Fibroblast of skin of back (primary cell): ENCODE measurements at places on chromosomes 6 and 20.

GRCh38 chr6:106502559-106502958 is 126.7 kb downstream of the RTN4IP1 start:
- no peak for DNase-seq

GRCh38 chr6:40504274-40504673 is 82.9 kb downstream of the LRFN2 start:
- no peak for DNase-seq

DNA sequence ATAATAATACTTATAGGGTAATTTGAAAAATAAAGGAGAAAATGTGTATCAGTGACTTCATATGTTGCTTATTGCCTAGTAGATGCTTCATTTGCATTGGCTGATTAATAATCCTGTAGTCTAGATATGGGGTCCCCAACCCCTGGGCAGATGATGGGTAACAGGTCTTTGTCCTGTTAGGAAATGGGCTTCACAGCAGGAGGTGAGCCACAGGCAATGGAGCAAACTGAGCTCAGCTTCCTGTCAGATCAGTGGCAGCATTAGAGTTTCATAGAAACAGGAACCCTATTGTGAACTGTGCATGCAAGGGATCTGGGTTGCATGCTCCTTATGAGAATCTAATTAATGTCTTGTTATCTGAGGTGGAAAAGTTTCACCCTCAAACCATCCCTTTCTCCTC is 1049.5 kb upstream of the EPHA7 start:
- no peak for DNase-seq

DNA sequence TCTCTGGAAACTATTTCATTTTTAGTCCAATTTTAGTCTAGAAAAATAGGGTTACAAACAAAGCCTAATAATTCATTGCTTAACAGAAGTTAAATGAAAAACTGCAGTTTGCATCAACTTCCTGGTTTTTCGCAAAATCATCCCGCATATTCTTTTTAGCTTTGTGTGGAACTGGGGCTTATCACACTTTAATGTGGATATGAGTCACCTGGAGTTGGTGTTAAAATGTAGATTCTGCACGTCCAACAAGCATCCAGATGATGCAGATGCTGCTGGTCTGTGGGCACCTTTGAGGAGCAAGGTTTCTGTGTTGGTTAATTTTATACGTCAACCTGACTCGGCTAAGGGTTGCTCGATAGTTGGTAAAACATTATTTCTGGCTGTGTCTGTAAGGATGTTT is 126.1 kb downstream of the PLCB4 start:
- no peak for DNase-seq

DNA sequence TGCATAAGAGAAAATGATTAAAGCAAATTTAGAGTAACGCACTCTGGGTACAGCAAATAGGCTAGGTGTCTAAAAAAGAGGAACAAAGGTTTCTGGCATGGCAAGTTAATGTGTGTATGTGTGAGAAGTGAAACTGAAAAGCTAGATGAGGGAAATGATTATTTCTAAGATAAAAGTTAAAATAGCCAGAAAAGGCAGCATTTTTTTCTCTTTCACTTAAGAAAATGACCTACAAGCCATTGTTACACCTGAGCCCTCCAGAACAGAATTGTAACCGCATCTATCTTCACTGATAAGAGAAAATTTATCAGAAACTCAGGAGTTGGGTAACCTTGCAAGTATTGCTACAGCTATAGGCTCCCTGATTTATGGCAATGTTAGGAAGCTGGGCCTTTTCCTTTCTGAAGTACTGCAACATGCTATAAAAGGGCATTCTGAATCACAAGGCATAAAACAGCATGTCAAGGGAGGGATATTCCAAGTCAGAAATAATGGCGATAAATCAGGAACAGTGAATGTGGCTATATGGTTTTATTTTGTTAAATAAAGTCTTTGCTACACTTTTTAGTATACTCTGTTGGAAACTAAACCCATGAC is 395.3 kb downstream of the TBC1D32 start:
- DNase-seq: no peak

DNA sequence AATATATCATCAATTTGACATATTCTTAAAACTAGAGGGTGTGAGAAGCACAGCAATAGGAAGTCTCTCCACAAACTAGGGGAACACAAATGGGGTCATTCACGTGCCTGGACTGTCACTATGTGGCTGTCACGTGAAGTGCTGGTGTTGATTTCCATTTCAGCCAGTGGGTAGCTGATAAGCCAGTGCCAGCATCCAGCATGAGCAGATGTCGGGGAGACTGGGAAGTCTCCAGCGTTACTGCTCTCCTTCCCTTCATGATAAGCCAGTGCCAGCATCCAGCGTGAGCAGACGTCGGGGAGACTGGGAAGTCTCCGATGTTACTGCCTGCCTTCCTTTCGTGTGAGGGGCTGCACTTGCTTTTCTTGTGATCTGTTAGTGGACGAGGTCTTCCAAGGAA is 5.6 kb upstream of the SLC17A9 start:
- no peak for DNase-seq

- DNase-seq: no peak
Measured at GRCh38 chr6:113128661-113129060, 728.5 kb upstream of the MARCKS start.

- no peak for DNase-seq
Measured at GRCh38 chr20:39532205-39532604, 570.1 kb downstream of the DHX35 start.

DNA sequence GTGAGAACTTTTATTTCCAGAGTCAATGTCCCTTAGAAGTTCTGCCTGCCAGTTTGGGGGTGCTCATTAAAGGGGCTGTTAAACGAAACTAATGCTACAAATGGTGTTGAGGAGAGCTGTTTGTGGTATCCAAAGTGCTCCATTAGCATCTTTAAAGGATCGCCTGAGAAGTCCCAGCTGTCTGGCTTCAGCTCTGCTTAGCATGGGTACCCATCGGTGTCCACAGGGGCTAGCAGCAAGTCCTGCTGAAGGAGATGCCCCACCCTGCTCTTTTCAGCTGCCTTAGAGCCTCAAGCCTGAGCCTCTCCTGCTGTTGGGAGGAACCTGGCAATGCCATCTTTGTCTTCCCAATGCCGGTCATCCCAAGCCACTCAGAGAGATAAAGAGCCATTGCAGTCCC is 111.1 kb downstream of the FOXO3 start:
- no peak for DNase-seq

DNA sequence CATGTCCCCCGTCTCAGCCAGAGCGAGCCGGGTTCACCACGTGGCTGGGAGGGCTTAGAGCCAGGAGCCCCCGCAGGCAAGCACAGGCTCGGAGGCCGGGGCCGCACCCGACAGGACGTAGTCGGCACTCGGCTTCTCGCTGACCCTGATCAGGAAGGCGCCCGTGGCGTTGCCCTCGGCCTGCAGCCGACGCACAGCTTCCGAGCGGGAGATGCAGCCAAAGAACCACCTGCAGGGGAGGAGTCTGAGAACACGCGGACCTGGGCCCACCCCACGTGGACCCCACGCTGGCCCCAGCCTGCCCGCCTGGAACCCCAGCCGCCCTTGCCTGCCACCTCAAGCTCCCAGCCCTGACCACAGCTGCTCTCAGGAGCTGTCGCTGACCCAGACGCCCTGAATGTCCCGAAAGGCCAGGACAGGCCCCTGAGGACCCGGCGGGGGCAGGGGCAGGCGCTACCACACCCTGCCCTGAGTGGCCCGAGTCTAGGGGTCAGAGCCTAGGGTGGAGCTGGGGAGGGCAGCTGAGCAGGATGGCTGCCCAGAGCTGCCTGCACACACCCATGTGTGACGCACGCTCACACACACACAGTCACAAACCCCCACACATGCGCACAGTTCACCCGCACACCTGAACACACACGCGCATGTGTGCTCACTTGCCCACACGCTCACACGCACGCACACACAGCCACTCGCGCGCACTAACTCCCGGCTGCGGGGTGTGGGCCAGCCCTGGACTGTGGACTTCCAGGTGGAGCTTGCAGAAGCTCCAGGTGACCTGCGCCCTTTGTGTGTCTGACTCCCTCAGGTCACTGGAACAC is 2.1 kb downstream of the PTK6 start:
- no peak for DNase-seq

DNA sequence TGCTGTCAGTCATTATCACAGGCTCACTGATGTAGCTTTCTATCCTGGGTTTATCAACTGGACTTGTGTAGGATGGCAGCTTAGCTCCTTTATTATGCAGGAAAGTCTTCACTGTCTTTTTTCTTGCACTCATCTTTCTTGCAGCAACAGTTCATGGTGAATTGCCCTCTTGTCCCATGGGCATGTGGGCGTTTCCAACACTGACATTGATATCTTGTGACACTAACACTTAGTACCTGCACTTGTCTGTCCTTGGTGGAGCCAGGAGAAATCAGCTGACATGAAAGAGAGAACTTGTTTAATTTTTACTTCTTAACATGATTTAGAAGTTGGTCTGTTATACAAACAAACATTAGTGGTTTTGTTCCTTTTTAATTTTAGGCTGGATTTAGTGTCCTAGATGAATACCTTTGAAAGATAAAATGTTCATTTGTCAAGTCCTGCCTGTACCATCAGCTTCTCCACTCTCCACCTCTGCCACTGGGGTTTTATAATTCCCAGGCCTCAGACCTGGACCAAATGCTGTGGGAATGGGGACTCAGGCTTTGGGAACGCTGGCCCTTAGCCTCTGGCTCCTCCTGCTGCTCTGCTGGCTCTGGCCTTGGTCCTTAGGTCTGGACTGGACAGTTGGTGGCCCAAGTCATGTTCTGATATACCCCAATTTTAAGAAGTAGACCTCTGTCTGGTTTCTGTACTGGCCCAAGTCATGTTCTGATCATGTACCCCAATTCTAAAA is 161.0 kb upstream of the LAMP5 start:
- DNase-seq: no peak

DNA sequence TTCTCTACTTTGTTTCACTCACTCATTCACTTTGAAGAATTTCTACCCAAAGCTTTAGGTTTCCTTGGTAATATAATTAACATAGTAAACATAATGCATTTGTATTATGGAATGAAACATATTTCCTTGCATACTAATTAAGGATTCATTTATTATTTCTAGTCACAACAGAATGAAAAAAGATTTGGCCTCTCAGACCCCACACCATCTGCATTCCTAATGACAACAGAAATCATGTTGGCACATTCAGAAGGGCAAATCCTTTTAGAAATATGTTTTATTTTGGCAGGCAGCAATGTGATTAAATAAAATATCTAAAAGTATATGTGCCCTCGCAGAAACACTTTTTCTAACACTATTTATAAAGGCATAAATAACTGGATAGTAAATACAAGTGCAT is 163.4 kb downstream of the HTR1B start:
- no peak for DNase-seq

DNA sequence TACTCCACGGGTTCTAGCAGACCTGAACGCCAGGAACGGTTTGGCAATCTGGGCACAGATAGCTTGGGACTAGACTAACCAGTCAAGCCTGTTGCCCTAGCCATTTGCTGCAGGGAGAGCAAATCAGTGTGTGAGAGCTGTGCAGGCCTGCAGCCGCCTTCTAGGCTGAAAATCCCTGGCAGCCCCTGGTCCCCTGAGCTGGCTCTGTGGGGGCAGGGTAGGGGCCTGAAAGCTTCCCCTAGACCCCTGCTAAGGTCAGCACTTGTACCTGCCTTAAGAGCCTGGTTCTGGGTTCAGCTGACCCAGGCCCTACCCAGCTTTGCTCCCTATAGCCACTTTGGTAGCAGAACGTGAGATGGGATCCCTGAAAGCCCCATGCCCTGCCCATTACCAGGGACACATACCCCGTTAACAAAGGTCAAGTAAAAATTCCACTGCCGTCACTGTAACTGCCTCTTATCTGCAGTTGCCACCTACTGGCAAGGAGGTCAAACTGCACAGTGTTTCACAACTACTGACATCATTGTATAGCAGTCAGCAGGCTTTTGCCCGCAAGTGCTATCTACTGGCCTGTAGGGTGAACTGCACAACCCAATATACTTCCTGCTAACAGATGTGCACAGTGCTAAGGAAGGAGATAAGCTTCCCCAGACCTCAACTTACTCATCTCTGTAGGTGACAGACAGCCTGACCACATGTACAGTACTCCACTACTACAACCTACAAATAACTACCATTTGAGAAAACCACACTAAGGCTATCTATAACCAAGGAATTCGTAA is 95.1 kb upstream of the OLIG3 start:
- DNase-seq: peak; percentile 42

DNA sequence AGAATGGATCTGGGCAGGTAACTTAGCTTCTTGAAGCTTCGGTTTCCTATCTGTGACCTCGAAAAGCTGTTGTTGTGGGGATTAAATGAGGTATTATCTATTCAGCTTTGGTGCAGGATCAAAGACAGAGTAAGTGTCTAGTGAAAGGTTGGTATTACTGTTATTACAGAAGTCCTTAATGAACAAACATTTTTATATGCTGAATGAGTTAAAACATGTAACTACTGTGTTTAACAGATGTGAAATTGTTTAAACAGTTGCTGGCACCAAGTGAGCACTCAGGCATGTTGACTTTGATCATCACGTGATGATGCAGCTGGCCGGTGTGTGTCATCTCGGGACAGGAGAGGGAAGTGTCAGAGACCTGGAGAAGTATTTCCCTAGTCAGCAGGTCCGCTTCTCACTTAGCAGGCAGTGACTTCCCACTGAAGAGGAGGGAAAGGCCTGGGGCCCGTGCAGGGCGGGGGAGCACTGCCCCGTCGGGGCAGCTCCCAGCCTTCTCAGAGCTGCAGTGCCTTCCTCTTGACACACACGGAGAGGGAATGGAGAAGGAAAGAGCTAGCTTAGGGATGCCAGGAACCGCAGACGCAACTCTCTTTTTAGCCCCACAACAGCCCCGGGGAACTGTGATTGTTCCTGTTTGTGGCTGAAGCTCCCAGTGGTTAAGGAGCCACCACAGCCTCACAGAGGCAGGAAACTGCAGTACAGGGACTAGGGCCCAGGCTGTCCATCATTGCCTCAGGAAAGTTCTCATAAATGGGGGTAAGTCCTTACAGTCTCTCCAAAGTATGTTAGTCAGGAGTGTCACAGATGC is 18.0 kb downstream of the TUBB2A start:
- DNase-seq: peak; percentile 72

DNA sequence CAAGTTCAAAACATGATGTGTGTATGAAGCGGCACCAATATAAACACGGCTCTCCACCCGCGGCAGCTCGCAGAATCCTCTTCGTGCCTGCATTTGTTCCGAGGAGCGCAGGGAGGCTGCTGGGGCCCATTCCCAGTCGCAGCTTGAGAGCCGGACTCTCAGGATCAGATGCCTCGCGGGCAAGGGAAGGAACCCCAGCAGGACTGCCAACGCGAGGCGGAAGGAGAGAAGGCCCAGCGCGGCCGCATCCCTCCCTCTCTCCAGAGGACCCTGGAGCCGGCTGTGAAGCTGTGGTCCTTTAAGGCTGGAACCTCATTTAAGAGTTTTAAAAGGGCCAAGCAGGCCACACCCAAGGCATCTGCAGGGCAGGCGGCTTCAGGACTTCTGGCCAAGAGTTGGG is 44.2 kb upstream of the ZBP1 start:
- no peak for DNase-seq
